ENCODE measurements at places on chromosomes 12 and 14.
A peak's percentile ranks its signal among the peaks of the same experiment; 100 is the strongest.

- DNase-seq = no peak
These were observed 72.8 kb downstream of the CAPZA3 start for GRCh38 chr12:18810537-18811253.

GRCh38 chr12:6161124-6161882 lies 36.8 kb upstream of the VWF start:
- DNase-seq = no peak

- DNase-seq = no peak
These were observed 372 bp upstream of the DPF3 start for GRCh38 chr14:72894323-72894622.

GRCh38 chr14:103118663-103119404 lies 4.4 kb upstream of the TNFAIP2 start:
- no peak for DNase-seq

GRCh38 chr12:40034712-40035111 lies 71.2 kb downstream of the SLC2A13 start:
- no peak for DNase-seq

GRCh38 chr14:22476005-22476751 lies 112.8 kb downstream of the DAD1 start:
- DNase-seq = no peak

DNA sequence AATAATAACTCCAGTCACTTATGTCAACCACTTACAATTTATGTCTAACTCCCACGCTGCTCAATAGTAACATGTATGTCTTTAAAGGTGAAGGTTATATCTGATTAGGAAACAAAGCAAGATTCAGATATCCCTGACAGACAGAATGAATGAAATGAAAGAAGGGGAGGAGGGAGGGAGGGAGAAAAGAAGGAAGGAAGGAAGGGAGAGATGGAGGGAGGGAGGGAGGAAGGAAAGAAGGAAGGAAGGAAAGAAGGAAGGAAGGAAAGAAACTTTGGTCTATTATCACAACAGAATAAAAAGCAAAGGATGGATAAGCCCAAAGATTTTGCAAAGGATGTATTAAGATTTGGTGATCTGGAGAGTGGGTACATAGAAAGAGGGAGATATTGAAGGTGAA lies 433.3 kb downstream of the PRKD1 start:
- no peak for DNase-seq

- DNase-seq = peak; percentile 38
These were observed 82.6 kb upstream of the GTF2A1 start for GRCh38 chr14:81303258-81303935.

Measured in GM13976 (cell line).